Stimulated activated CD4-positive, alpha-beta T cell treated with anti-CD3 and anti-CD28 coated beads, Interleukin-1b, Interleukin-23, amount 100 ng/mL, for 4 hours (primary cell): ENCODE measurements at places on chromosomes 13 and 19.

- DNase-seq, result no peak
Measured at GRCh38 chr13:67635754-67636153, 405.6 kb upstream of the PCDH9 start.

- no peak for DNase-seq
Measured at GRCh38 chr19:33627526-33627925, 5.8 kb downstream of the CHST8 start.

- peak; percentile 67 for DNase-seq
Measured at GRCh38 chr19:4233282-4233853, 4.0 kb downstream of the EBI3 start.

- DNase-seq, result no peak
Measured at GRCh38 chr13:79724348-79725103, 243.6 kb downstream of the NDFIP2 start.

DNA sequence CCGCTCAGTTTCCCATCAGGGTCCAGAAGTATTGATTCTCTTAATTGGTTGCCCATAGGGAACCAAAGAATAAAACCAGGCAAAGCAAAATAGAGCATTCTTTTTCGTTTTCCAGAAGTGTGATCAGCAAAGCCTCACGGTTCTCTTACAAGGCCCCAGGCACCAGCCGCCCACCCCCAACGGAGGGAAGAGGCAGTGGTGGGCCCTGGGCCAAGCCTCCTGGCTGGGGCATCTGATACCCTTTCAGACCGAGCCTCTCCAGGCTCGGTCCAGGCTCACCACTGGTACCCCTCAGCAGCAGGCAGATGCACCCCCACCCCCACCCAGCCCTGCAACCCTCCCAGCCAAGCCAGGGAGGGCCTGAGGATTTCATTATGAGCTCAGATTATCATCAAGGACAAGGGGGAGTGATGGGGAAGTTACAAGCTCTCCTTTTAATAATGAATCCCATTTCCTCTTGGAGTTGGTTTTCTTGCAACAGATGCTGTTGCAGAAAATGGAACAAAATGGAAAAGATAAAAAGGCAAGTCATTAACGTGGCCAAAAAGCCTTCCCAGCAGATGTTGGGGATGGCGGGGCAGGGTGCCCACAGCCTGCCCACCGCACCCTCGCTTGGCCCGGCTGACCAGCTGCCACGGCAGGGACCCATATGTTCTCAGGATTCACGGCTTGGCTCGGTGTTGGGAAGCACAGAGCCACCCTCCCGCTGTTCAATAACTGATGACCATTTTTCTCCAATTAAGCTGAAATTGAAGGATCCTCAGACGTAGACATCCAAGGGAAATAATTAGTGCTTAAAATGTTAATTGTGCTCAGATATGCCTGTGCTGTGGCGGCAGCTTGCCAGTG lies 45.9 kb upstream of the KCTD15 start:
- DNase-seq, result no peak

GRCh38 chr13:83498481-83499190 lies 383.6 kb downstream of the SLITRK1 start:
- no peak for DNase-seq

DNA sequence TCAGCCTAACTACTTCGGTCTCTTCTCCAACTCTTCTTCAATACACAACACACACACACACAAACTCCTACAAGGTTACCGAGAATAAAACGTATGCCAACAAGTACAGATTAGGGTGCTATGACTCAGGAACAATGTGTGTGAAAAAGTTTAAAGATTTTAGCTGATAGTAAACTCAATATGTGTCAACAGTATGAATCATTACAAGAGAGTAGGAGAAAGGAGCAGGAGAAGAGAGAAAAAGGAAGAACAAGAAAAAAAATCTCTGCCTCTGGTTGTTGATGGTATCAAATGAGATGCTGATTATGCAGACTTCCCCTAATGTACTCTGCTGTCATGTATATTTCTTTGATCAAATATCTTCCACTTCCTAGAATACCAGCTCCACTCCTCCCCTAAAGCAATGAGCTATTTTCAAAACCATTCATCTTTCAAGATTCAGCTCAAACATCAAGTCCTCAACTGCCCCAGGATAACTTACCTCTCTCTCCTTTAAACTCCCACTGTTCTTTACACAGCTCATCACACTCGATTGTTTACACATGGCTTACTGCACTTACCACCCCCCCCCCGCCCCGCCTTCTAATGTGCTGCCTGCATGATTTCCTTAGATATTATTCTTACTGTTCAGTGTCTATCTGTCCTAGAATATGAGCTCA lies 95.6 kb downstream of the FAM216B start:
- DNase-seq, result no peak

- no peak for DNase-seq
Measured at GRCh38 chr19:56321989-56322440, 7.4 kb upstream of the ZSCAN5A start.

GRCh38 chr19:13932149-13932637 lies 6.0 kb downstream of the PODNL1 start:
- no peak for DNase-seq

- no peak for DNase-seq
Measured at GRCh38 chr13:20442375-20442774, 83.3 kb downstream of the CRYL1 start.

- no peak for DNase-seq
Measured at GRCh38 chr13:89455741-89456140, 1784.6 kb downstream of the SLITRK5 start.

- DNase-seq, result no peak
Measured at GRCh38 chr19:55656988-55657747, 2.3 kb downstream of the U2AF2 start.
